ENCODE measurements at places on chromosomes 2 and 18. TPM values are rescaled to one million over a fixed set of nuclear protein-coding genes. Genes with fewer than 3 reads are reported as not detected.

Gene GALR1
- total RNA-seq, result 0.07 TPM

Gene ST3GAL5
- 12.9 TPM for total RNA-seq

GRCh38 chr2:9638532-9638931, 7.7 kb upstream of the YWHAQ start:
- no peak overlapping the region for H3K4me3 ChIP-seq
- peaks cover 43% of the 10 kb centered on the region for H3K4me1 ChIP-seq
- DNase-seq, result no peak
- peak overlapping the region; percentile 0 for H3K27ac ChIP-seq

- peaks cover 18% of the 10 kb centered on the region for H3K36me3 ChIP-seq
- no peak overlapping the region for H3K4me3 ChIP-seq
- no peaks in the 10 kb centered on the region for H3K27me3 ChIP-seq
- no peak overlapping the region for H3K27ac ChIP-seq
Observed at GRCh38 chr2:168096158-168096557, 151.2 kb downstream of the STK39 start.

DNA sequence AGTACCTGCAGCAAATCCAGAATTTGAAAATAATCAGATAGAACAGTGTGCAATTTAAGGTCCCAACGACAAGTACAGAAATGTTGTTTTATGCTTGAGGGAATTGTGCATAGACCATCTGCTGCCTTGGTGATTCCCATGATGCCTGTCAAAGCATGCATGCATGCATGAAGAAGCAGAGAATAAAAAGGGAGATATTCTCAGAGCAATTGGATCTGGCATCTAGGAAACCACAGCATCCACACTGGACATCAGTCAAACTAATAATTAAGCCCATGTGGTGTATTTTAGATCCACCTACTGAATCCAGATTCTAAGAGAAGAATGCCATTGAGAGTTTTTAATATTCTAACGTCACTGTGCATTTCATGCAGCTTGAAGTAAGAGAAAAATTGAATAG, 361.2 kb downstream of the FSIP2 start:
- no peaks in the 10 kb centered on the region for H3K36me3 ChIP-seq
- no peak for DNase-seq
- H3K4me3 ChIP-seq, result no peak overlapping the region
- H3K4me1 ChIP-seq, result no peaks in the 10 kb centered on the region

Gene RAB1A
- total RNA-seq, result 201 TPM

All from type B pancreatic cell (in vitro differentiated cells).